ENCODE measurements at places on chromosomes 1 and 21.

- DNase-seq: peak; percentile 8
Observed at GRCh38 chr1:31064718-31065309, 703 bp downstream of the PUM1 start.

DNA sequence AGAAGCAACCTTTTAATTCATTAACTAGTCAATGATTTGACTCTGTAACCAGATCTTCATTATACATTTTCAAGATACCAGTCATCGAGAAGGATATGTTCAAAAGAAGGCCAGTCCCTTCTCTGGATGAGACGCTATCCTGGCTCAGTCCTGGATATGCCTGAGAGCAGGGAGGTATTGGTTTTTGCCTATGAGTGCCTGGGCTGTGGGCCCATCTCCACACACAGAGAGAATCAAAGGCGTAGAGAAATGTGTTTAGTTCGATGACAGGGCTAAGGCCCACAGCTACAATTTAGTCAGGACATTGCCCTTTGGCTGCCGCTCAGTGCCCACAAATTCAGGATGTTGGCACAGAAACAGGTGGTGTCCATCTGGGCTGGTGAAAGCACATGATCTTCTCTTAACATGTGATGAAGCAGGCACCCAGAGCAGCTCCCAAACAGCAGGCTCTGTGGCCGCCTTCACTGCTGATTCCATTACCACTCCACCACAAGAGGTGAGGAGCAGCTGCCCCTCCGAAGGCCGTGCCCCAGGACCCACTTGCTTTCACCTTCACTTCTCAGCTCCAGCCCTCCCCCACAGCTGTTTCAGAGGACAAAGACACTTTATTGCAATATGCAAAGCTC is 24.7 kb downstream of the ACKR1 start:
- no peak for DNase-seq

GRCh38 chr1:117630423-117630998 is 24.7 kb downstream of the TENT5C start:
- DNase-seq: no peak

DNA sequence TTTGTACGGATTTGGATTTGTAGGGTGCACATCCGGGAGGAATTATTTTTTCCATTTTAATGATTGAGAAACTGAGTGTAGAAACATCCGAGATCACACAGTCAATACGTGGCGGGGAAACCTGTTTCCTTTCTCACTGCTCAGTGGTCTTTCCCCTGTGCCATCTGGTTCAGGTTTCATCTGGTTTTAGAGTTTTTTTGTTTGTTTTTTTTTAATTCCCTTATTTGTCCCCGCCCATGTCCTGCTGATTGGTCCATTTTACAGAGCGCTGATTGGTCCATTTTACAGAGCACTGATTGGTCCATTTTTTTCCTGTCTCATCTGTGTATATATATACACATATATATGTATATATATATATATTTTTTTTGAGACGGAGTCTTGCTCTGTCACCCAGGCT is 6.0 kb downstream of the TRPM2 start:
- DNase-seq: no peak

DNA sequence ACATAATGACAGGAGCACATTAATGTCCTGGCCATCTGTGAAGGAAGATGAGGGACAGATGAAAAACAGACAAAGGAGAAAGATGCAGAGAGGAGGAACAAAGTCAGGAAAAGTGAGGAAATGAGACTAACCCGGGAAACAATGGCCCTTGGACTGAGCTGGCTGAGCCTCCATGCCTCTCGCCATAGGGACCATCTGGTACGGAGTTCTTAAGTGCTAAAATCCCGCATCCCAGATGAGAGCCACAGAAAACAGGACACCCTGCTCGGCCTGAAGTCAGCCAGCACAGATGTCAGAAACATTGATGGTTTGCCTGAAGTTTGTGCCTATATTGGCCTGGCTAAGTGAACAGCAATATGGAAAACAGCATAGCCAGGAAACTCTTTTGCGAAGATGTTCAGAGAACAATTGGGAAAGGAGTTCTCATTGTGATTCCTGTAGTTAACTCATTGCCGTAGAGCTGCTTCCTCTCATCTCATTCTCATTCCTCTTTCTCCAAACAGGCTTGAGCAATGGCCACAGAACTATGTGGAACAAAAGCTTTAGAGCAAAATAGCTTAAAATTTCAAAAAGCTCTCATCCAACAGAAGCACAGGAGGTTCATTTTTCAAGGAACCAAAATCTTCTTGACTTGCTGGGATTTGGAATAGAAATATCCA is 96.6 kb downstream of the ASTN1 start:
- DNase-seq: no peak

- DNase-seq: no peak
Observed at GRCh38 chr1:115166531-115167091, 77.3 kb upstream of the TSPAN2 start.

DNA sequence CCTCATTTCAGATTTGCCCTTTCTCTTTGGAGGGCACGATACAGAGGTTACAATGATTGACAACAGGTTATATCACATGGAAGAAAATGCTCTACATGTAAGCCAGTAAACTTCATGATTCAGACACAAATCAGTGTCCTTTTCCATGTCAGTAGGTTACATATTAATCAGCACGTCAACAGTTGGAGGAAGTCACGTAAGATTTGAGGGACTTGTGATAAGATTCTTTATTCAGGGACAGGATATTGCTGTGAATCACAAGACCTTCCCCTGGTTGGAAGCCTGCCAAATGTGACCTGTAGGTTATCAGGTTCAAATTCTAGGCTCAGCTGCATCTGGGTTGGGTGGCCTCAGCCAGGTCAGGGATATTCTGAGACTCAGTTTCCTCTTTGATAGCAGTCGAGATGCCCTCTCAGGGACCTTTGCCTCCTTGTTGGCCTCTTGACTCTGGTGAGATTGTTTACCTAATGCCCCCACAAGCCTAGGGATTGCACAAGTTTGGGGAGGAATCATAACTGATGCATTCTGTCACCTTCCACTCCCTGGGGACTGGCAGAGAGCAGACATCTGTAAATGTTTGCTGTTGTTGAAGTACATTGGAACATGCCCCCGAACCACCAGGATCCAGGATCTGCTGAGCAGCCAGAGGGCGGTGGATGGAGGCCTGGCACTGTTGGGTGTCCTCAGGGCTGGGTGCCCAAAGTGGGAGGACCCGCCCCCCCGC is 31.9 kb downstream of the SERINC2 start:
- no peak for DNase-seq

DNA sequence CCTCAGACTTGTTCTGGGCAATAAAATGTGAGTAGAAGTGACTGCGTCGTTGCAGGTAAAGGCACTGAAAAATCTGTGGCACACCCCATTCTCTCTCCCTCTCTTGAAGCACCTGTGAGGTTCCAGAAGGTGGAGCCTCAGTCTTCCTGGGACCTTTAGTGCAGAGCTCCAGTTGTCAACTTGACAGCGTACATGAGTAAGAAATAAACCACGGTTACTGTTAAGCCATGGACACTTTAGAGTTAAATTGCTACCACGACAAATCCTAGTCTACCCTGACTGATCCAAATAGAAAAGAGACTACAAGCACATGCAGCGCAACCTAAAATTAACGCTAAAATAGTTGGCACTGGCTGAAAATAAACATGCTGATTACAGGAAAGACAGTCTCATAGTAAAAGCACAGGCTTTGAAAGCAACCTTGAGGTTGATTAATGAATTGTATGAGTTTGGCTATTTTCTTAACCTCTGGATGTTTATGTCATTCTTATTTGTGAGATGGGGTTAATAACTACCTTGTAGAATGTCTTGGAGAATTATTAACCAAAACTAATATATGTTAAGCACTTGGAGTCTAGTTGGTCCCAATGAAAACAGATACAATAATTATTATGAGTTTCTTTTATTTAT is 93.0 kb upstream of the PLPPR4 start:
- no peak for DNase-seq

GRCh38 chr1:177432897-177433296 is 262.1 kb downstream of the BRINP2 start:
- no peak for DNase-seq
